ENCODE measurements at places on chromosomes 1 and 21.

- DNase-seq = no peak
Measured at GRCh38 chr1:181396171-181396670, 87.1 kb upstream of the CACNA1E start.

- DNase-seq = peak; percentile 51
Measured at GRCh38 chr1:51331206-51332100, 1.1 kb upstream of the TTC39A start.

- peak; percentile 97 for DNase-seq
Measured at GRCh38 chr1:175536369-175536768, 207.0 kb downstream of the TNR start.

DNA sequence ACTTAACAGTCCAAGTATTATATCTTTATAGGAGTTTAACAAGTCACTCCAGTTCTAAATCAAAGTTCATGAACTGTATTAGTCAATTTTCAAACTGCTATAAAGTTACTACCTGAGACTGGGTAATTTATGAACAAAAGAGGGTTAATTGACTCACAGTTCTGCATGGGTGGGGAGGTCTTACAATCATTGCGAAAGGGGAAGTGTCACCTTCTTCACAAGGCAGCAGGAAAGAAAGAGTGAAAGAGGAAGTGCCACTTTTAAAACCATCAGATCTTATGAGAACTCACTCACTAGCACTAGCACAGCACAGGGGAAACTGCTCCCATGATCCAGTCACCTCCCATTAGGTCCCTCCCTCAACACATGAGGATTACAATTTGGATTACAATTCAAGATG is 70.0 kb downstream of the CLCA4 start:
- no peak for DNase-seq

- no peak for DNase-seq
Measured at GRCh38 chr1:209809611-209810010, 3.7 kb upstream of the IRF6 start.

GRCh38 chr1:66809245-66809644 is 8.2 kb upstream of the INSL5 start:
- DNase-seq = no peak

- DNase-seq = no peak
Measured at GRCh38 chr1:246001837-246002230, 505.2 kb downstream of the SMYD3 start.

GRCh38 chr1:45033356-45033755 is 21.3 kb downstream of the UROD start:
- DNase-seq = no peak

- no peak for DNase-seq
Measured at GRCh38 chr1:232207073-232207866, 422.7 kb downstream of the SIPA1L2 start.

- DNase-seq = no peak
Measured at GRCh38 chr1:201302163-201303152, 19.2 kb downstream of the PKP1 start.

DNA sequence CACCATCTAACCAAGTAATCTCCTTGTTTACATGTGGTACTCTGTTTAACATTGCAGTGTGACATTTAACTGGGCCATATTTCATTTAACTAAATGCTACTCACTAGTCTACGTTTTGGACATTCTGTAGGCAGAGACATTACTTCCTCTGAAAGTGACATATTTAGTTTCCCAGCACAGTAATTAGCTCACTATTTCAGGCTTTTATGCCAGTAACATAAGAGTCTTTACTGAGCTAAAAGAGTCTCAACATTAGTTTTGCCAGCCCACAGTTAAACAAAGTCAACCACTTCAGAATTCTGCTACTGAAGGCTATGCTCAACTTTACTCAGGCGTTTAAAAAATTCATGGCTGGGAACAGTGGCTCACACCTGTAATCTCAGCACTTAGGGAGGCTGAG is 2.6 kb upstream of the TNFRSF9 start:
- DNase-seq = no peak

DNA sequence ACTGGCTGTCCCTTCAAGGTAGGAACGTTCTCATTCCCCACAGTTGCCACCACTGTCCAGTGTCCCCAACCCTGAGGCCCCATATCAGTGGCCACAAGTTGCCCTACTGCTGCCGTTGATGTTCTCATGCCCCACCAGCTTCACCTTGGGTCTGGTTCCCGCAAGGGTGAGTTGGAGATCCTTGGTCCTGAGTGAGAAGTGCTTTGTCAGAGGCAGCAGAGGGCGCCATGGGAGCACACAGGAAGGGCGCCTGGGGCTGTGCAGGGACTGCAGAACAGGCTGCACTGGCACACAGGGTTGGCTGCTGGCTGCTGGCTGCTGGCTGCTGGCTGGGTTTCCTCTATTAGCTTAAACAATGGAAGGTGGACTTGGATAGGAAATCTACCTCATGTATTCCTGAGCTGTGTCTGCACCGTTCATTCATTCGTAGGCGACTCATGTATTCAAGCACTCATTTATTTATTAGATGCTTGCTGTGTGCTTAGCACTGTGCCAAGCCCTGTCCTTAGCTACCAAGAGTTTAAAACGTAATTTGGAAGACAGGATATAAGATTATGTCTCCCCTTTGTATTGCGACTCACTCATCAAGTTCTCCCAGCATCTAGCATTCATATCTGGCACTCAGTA is 2.1 kb upstream of the S100A9 start:
- DNase-seq = peak; percentile 64

DNA sequence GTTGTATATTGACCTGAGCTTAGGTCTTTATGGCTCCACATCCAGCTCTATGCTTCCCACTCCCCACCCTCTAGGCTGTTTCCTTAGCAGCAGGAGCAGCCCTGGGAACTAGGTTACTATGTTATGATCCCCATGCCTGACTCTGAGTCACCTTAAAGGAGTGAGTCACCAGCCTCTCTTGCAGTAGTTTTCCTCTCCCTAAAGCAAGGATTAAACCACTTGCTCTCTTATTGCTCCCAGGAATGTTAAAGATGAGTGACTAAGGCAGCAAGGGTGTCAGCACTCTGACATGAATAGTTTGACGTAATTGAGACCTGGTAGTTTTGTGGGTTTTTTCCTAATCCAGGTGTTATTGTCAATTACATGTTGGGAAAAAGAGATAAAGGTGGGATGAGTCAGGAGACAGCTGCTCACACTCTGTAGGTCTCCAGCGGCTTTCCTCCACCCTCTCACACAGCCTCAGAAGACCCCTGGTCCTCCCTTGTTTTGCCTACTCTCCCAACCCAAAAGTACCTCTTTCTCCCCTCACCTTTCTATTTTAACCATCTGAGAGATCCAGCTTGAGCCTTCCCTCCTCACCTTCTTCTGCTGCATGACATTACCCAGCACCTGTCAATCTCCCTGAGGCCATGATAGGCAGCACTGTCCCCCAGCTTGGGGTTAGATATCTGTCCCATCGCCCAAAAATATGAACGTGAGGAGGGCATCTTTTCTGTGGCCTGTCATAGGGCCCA is 369.1 kb upstream of the VAMP3 start:
- peak; percentile 92 for DNase-seq

DNA sequence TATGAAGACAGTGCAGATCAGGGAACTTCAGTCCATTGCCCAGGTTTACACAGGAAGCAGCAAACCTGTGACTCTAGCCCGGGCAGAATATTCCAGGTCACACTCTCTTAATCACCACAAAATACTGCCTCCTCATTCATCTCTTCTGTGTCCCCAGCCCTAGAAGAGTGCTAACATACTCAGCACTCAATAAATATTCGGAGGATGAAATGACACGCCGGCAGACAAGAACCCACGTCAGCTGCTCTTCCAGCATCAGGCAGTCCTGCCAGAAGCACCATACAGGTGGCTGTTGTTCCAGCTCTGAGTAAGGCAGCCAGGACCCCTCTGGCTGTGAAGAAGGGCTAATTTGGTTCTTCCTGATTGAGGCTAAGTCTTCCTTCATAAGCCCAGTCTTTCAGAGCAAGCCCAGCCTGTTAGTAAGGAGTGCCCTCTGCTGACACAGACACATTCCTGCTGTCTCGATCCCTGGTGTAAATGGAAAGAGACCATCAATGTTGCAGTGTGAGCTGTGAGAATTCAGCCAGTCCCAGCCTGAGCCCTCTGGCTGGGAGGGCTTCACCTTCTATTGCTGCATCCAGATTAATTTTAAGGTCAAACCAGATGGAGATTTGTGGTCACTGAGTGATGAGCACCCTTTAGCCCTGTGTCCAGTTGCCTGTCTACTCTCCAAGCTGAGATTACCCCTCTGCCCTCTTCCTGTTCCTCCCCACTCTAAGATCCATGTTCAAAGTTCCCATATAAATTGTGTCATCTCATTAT is 45.0 kb upstream of the KIRREL1 start:
- DNase-seq = peak; percentile 31

DNA sequence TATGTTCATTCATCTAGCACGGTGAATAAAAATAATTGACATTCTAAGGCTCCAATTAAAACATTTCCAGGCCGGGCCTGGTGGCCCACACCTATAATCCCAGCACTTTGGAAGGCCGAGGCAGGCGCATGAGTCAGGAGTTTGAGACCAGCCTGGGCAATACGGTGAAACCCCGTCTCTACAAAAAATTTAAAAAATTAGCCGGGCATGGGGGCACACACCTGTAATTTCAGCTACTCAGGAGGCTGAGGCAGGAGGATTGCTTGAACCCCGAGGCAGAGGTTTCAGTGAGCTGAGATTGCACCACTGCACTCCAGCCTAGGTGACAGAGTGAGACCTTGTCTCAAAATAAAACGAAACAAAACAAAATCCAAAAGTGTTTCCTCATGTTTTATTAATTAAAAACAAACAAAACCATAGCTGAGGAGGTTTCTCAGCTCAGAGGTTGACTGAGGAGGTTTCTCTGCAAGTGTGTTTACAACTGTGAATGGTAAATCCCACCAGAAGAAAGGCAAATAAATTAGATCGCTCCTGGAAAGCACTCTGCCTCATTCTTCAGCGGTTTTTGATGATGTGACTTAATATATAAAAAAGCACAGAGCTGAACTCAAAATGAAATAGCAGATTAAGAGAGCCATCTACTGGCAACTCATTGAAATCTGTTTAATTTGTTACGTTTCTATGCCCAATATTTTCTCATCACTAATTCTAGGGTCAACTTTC is 37.7 kb upstream of the ATG4C start:
- DNase-seq = peak; percentile 63

- DNase-seq = no peak
Measured at GRCh38 chr1:183411091-183411490, 7.1 kb downstream of the NMNAT2 start.

DNA sequence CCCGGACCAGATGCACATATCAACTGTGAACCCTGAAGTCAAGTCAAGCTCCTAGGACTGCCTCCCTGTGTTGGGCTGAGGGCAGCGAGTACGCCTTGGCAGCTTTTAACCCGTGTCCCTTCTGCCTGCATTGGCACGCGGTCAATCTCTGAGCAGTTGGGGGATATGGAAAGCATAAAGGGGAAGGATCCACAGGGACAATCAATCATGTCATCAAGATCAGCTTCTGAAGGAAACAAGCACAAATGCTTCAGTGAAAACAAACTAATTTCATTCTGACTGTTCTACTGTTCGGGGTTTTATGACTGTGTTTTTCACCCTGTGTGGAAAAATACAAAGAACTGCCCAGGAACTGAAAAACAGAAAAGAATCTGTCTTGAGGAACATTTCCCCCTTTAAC is 106.2 kb downstream of the RUNX1 start:
- no peak for DNase-seq

GRCh38 chr1:203149188-203149840 is 21.8 kb downstream of the ADORA1 start:
- DNase-seq = no peak

DNA sequence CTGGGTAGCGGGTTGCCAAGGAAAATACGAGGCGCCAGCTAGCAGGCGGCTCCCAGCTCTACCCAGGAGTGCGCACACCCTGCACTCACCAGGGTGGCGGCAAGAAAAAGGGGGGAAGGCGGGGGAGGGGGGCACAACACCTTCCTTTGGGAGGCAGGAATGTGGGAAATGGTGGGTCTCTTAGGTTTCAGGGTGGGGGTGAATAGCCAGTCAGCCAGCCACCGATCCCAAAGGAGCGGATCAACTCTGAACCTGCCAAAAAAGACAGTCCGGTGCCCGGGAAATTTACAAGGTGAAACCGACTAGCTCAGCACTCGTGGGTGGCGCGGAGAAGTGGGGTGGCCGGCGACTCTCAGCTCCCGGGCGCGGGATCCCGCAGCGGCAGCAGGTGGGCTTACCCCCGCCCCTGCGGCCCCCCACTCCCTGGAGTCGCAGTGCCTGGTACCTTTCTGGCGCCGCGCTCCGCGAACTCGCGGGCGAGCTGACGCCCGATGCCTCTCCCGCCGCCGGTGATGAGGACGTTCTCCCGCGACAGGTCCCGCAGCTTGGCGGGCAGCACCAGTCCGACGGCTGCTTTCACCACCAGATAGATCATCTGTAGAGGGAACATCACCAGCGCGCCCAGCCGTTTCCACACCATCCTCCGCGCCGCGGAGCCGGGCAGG is 1.2 kb downstream of the DHRS3 start:
- peak; percentile 51 for DNase-seq

- DNase-seq = peak; percentile 7
Measured at GRCh38 chr1:7454052-7454815, 316.9 kb upstream of the VAMP3 start.

GRCh38 chr1:187762118-187762517 is 933.4 kb downstream of the PLA2G4A start:
- no peak for DNase-seq

DNA sequence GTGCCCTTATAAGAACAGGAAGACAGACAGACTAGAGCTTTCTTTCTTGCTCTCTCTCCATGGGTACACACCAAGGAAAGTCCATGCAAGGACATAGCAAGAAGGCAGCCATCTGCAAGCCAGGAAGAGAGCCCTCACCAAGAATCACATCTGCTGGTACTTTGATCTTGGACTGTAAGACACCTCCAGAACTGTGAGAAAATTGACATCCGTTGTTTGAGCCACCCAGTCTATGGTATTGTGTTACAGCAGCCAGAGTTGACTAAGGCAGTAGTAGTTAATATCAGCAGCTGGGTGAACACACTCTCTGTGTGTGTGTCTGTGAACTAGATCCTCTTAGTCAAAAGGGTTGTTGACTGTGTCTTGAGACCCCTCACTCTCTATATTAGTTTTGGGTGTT is 53.8 kb upstream of the PPP2R5A start:
- no peak for DNase-seq

DNA sequence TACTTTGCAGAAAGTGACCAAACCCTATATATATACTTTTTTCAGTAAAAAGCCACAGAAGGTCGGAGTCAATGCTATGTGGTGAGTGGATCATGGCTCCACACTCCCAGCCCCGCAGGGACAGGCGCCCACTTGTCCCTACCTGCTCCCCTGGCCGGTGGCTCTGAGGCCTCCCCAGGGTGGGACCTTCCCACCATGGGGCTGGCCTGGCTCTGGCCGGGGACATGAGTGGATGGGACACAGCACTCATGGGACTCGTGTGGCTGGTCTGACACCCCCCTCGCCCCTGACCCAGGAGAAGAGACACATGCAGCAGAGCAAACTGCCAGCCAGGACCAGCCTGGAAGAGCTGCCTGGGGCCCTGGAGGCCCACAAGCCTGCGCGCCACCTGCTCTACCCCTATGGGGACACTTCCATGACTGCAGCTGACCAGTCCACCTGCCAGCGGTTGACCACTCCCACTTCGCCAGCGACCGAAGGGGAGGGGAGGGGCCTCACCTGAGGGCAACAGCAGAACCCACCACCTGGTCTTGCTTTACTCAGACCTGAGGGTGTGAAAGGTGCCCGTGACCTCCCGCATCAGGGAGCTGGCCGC is 2.2 kb downstream of the SPATC1L start:
- DNase-seq = no peak
